Peyer's patch (tissue), 4 donors: ENCODE measurements at places on chromosomes 7 and 10. TPM values are rescaled to one million over a fixed set of nuclear protein-coding genes. Genes with fewer than 3 reads are reported as not detected.
A peak's percentile ranks its signal among the peaks of the same experiment; 100 is the strongest.

Gene MKI67
- total RNA-seq = 74.3 TPM

Gene NAT16
- total RNA-seq = not detected

Gene CALN1
- not detected for total RNA-seq

DNA sequence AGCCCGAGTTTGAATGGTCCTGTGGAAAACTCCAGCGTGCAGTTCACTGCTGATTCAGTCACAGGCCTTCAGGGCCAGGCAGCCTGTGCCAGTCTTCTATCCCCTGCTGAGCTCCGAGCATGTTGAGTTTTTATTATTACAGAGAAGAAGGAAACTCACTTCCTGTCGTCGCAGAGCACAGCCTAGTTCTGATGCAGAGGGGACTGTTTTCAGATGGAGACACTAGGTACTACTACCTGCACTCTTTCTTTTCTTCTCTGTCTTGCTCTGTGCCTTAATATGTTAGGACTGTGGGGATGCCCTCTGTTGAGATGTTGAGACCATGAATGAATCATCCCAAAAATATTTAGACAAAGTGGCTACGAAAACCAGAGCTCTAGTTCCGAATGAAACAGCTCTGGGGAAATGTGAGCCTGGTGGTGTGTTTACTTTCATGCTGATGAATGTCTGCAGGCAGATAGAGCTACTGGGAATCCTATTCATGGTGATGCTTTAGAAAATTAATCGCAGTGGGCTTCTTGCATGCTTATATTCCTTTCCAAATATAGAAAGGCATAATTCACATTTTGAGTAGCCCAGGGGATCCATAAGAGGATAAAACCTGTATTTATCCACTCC lies 29.6 kb downstream of the CASP7 start:
- DNase-seq = no peak

DNA sequence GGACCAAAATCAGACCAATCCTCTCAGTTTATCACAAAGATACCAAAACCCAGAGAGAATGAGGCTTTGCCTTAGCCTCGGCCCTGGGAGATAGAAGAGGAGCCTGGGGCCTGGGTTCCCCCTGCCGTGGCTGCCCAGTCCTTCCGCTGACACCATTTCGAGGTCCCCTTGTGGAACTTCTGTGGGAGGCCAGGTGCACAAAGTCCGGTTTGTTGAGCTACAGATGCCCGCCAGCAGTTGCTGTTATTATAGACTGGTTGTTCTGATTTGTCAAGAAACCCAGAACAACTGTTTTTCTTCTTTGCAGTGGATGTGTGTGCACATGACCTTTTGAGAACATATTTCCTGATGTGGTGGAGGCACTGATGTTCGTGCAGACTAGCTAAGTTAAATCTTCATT lies 47.6 kb downstream of the CUX1 start:
- no peak for DNase-seq

GRCh38 chr10:43352951-43353350 lies 18.5 kb upstream of the FXYD4 start:
- DNase-seq = no peak

DNA sequence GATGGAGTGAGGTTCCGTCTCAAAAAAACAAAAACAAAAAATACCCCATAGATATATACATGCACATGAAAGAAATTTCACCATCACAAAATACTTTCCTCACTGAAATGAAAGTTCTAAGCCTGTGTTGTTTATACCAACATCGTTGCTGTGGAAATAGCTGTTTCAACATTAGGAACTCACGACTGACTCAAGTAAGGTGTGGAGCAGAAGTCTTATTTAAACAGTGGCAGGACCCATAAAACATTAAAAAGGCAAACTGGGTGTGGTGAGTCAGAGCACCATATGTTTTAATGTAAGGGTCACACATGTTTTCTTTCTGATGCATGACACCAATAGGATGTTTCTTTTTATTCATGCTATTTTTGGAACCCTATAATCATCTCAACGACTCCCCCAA lies 48.3 kb downstream of the BAIAP2L1 start:
- DNase-seq = no peak

GRCh38 chr10:34918776-34919315 lies 103.8 kb upstream of the PARD3 start:
- DNase-seq = peak; percentile 11

GRCh38 chr7:74183142-74183541 lies 9.0 kb downstream of the EIF4H start:
- no peak for DNase-seq

GRCh38 chr7:22219036-22219435 lies 137.9 kb downstream of the RAPGEF5 start:
- no peak for DNase-seq

DNA sequence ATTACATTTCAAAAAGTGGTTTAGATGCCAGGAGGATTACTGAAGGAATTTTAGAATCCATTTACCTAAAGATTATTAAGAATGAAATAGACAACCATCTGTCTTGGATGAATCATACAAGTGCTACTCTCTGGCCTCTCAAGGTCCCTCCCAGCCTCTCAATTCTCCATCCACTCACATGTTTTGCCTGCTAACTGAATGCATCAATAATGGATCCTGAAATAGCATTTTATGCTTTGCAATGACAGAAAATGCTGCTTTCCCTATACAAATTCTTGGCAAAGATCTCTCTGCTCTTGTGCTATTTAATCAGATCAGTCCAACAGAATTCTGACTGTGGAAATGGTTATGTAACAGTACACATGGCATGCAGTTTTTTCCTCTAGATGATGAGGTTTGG lies 68.1 kb downstream of the HBP1 start:
- DNase-seq = no peak

GRCh38 chr7:148983200-148984146 lies 44.8 kb downstream of the PDIA4 start:
- peak; percentile 82 for DNase-seq

GRCh38 chr10:122462533-122463465 lies 1.4 kb downstream of the HTRA1 start:
- no peak for DNase-seq

DNA sequence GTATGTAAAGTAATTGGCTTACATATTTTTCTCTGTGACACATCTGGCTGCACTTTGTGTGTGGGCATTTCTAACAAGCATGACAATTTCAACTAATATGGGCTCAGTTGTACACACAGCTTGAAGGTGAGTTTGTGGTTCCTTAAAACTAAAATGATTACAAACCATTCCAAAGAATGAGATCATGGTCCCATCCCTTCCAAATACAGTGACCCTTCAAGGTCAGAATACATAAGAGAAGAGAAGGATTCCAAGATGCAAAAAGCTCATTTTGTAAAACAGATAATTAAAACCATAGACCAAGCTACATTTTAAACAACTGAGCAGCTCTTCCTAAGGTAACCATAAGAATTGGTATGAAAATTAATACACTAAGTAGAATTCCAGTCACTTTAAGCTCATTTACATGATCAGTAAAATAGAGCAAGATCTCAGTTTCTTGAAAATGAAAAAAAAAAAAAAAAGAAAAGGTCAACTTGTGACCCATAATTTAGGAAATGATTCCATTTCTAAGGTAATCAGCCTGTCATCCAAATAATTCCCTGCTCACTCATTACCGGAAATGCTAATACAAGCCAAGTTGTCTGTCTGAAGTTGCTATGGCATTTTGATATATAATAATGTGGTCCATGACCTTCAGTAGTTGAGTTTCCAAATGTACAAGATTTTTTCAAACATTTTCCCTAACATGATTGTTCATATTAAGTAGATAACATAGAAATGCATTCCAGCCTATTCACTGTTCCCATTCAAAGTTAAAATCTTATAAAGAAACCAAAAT lies 688.5 kb downstream of the PARD3 start:
- DNase-seq = no peak

GRCh38 chr10:72277340-72277995 lies 3.7 kb downstream of the DDIT4 start:
- DNase-seq = no peak

- DNase-seq = peak; percentile 89
Observed at GRCh38 chr7:98470485-98471240, 69.8 kb upstream of the BAIAP2L1 start.

DNA sequence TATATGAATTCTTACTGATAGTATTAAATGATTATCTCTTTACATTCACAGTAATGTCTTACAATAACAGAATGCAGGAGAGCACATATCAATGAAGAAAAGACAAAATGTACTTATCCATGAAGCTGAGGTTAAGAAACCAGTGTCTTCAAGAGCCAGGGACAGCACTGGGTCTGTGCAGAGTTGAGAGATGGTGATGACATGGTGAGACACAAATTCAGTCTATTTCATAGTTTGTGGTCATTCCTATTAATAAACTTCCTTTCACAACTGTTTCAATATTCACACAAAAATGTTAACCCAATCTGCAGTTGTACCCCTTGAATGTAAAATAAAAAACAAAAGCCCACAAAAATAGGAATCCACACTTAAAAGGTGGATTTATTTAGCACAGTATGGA lies 5.3 kb upstream of the MAGI2 start:
- DNase-seq = no peak

DNA sequence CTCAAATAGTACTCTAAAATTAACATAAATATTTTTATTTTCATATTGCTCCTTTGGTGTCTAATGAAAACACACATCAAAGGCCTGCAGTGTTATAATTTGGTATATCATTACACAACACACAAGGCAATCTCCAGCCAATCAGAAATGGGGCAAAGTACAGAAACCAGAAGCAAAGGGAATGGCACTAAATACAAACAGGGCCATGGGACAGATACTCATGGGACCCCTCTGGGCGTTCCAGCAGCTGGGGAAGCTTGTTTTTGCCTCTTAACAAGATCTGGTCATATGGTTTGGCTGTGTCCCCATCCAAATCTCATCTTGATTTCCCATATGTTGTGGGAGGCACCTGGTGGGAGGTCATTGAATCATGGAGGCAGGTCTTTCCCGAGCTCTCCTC lies 551.8 kb upstream of the NRP1 start:
- DNase-seq = no peak

DNA sequence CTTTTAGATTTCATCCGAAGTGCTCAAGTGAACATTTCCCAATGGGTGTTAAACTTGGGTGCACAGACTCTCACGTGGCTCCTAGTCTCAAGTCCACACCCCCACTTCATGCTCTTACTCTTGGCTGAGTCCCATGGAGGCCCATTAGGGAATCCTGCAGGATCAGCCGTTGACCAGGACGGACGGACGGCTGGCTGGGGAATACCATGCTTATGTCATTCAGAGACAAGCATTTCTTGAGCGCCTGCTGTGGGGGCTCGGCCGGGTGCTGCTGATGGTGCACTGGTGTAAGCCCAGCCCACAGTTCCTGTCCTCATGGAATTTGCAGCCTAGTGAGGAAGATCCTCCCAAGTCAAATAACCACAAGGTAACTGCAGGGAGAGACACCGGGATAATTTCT lies 44.7 kb downstream of the PITRM1 start:
- no peak for DNase-seq

DNA sequence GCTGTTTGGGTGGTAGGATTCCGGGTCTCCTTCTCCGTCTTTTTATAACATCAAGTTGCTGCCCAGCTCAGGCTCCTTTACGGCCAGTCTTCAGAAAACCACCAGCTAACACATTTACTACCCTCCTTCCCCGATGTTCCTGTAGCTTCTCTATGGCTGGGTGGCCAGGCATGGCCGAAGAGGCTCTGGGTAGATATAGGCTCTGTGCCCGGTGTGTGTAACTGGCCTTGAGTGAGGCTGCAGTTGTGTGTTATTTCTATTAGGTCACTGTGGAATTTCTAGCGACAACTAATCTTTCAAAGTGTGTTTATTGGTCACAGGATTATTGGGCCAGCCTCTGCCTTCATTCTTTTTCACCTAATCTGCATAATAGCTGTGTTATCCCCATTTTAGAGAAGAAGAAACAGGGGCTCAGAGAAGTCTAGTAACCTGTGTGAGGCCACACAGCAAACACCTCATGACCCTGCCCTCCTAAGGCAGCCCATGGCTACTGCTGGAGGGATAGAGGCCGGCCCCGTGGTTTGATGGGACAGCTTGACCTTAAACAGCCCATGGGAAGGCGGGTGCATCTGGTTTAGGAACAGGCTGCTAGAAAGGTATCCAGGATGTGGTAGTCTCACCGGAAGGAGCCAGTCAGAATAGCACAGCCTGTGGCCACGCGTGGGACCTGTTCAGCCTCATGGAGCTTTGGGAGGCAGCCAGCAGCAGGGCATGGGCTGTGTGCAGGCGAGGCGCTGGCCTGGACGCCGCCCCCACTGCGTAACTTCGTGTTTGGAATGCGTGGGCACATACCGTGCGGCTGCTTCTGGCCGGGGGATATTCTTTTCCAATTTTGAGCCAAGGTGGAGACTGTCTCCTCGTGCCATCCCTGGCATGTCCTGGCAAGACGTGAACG lies 29.7 kb downstream of the HTRA1 start:
- peak; percentile 65 for DNase-seq

- no peak for DNase-seq
Observed at GRCh38 chr10:123808286-123808685, 83.3 kb downstream of the CPXM2 start.

GRCh38 chr10:49651917-49652316 lies 27.5 kb upstream of the C10orf53 start:
- no peak for DNase-seq

- no peak for DNase-seq
Observed at GRCh38 chr10:130606001-130606405, 469.8 kb downstream of the GLRX3 start.
